Stomach (tissue), 19 donors: ENCODE measurements at places on chromosomes 2 and 18.

GRCh38 chr2:160091381-160091780, 29.0 kb upstream of the PLA2R1 start:
- DNase-seq = no peak

DNA sequence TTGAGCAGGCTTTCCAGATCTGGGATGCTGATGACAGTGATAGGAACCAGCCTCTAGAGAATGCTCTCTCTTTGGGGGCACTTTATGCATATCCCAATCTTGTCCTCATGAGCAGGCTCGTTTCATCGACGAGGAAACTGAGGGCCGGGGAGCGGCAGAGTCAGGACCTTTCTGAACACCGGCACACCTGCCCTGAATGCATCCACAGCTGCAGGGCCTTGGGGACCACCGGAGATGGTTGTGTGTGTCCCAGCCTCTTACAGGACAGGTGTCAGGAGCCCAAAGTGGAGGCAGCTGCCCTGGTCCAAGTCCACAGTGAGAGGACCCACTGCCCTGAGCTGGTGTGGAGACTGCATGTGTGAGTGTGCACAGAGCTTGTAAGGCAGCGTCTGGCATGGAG, 47.6 kb upstream of the FAHD2A start:
- DNase-seq = no peak

DNA sequence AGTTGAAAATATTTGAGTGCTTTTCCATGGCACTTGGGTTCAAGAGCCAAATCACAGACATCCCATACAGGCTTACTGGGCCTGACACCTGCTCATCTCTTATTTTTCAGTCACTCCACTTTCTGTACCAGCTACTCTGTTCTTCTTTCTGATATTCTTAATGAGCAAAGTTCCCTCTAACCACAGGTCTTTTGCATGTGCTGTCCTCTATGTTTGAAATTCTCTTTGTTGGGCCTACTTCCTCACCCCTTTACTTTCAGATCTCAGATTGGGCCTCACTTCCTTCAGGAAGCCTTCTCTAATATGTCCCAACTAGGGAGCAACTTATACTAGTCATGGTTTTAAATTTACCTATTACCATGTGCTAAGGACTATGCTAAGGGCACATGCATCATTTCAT, 81.8 kb upstream of the RBMS1 start:
- DNase-seq = no peak

DNA sequence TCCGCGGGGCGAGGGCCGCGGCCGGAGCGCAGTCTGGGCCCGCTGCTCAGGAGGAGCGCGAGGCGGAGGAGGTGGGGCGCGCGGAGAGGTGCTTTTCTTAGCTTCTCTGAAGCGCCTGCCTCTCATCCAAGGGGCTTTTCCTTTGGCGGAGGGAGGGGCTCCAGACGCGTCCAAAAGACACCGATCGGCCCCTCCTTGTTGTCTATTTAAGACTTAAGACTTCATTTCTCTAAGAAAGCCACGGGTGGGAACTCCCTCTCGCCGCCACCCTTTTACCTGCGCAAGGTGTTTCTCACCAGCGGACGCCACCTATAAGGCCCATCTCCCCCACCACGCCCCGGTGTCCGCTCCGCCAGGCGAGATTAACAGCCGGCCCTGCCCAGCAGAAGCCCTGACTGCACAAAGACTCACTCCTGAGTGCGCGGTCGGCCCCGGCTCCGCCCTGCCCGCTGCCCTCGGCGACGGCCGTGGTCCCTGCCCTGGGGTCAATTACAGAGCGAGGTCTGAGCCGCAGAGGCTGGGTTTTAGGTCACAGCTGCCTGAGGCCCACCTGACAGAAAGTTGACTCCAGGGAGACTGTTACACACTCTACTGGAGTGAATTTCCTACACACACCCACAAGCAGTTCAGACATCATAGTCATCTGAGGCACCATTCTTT, at the start of gene DSC2:
TSS of gene DSC2 (minus strand) at position 397 of the 660 bp plus-strand sequence. CDS start 450 bp downstream, outside the sequence.
- DNase-seq = peak; percentile 78

DNA sequence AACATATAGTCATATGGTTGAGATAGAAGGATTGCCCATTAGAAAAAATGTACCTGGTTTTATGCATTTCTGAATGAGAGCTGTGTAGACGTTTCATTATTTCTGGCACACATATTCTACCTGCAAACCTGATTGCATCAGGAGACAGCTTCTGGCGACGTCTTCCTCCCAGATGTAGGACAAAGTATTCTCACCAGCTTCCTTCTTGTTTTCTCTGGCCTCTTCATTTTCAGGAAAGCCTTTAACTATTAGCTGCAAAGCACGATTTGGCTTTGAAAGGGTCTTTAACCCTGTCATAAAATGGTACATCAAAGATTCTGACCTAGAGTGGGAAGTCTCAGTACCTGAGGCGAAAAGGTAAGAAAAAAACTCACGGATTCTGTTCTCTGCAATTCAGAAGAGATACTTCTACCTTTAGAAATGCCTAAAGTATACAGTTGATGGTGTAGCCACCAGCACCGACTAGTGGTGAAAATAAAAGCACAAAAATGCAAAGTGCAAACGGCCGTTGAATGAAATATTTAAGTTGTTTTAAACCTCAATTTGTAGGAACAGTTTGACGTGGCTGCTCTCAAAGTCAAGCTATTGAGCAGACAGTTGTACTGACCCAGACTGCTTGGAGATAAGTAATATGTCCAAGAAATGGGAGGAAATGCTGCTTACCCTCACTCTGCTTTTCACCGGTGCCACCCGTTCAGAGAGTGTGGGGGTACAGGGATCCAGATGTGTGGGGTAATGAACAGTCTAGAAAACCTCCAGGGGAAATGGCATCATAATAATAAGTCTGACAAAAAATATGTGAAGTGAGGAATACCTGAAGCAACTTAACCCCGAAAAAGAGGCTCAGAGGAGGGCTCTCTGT, 20.2 kb downstream of the IL18RAP start:
- no peak for DNase-seq

- DNase-seq = no peak
Observed at GRCh38 chr18:62937065-62937464, 221.7 kb downstream of the PHLPP1 start.

GRCh38 chr18:62549755-62550154, 26.9 kb downstream of the ZCCHC2 start:
- no peak for DNase-seq

DNA sequence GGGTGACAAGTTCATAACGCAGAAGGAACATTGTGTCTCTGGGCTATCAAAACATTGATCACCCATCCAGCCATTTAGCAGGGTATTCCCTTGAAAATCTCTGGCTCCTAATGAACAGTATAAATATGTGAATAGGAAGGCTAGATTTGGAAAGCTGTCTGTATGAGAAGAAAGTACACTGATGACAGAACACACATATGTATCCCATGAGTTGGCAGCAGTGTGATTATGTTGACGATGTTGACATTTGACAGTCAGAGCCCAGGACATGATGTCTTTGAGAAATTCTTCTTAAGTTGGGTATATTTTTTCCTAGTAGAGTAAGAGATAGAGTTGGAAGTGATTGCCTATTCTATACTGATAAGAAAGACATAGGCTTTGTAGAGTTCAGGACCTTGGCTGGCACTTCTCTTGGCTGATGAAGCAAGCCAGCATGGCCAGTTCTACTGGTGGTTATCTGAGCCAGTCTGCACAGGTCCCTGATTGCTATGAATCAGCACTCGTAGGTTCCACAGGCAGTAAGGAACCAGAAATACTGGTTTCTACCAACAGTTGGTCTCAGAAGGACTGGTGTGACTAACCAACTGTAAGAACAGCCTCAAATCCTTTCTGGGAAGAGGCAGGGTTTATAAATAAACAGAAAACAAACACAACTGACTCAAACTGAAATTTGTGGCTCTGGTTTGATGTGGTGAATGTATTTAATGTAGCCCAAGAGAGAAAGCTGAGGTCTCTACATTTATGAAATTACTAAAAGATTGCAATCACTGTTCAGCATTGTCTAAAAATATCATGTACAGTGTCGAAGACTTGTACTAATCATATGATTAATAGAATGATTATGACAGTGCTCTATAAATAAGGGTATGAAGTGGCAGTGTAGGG, 43.9 kb upstream of the RAPH1 start:
- DNase-seq = peak; percentile 78

GRCh38 chr2:10891390-10891789, 20.3 kb upstream of the KCNF1 start:
- DNase-seq = no peak
